ENCODE measurements at places on chromosomes 12 and 14.

GRCh38 chr12:94206886-94207285, 58.5 kb downstream of the PLXNC1 start:
- H3K27me3 ChIP-seq: no peaks in the 10 kb centered on the region
- H3K27ac ChIP-seq: no peak overlapping the region

DNA sequence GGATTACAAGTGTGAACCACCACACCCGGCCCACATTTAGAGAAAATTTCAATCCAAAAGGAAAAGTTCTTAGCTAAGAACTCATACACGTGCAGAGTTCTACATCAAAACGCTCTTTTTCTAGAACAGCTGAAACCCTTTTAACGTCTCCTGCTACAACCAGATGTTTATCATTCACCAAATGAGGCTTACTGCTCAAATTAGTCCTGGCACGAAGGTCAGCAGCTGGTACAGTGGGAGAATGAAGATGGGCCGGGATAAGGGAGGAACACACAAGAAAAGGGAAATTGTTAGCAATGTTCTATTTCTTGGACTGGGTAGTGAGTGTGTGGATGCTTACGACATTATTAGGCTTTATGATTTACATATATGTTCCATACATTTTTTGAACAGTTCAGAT, 37.2 kb downstream of the PRKAB1 start:
- DNase-seq: no peak
- H3K4me1 ChIP-seq: no peaks in the 10 kb centered on the region
- no peak overlapping the region for H3K4me3 ChIP-seq
- H3K27ac ChIP-seq: no peak overlapping the region
- H3K27me3 ChIP-seq: no peaks in the 10 kb centered on the region
- H3K36me3 ChIP-seq: no peaks in the 10 kb centered on the region

- no peaks in the 10 kb centered on the region for H3K4me1 ChIP-seq
- H3K27ac ChIP-seq: no peak overlapping the region
- no peaks in the 10 kb centered on the region for H3K36me3 ChIP-seq
- H3K27me3 ChIP-seq: no peaks in the 10 kb centered on the region
- H3K4me3 ChIP-seq: no peak overlapping the region
Observed at GRCh38 chr14:78927261-78927660, 757.1 kb downstream of the NRXN3 start.

DNA sequence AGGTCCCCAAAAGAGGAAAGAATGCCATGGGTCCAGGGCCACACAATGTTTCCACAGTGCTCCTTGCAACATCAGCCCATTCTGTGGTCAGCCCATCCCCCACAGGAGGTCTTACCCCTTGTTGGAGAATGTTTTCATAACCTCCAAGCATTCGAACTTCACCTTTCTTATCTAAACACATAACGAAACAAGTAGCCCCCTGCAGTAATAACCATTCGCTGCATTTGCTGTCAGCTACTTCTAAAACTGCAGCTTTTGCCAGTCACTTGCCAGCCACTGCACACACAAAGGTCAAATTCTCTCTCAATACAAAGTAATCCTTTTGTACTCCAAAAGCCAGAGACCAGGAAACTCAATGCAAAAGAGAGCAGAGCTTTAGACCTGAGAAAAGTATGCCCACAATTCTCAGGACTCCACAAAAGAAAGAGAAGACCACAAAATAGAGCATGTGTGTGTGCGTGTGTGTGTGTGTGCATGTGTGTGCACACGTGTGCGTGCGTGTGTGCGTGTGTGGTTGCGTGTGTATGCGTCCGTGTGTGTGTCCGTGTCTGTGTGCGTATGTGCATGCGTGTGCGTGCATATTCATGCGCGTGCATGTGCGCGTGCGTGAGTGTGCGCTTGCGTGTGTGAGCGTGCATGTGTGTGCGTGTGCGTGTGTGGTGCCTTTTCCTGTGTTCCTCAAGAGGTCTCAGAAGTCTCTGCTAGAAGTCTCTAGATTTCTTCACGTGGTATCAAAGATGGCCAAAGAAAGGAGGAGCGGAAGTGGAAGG, 31.7 kb upstream of the NINJ2 start:
- no peak overlapping the region for H3K27ac ChIP-seq
- DNase-seq: no peak
- no peak overlapping the region for H3K4me3 ChIP-seq
- no peaks in the 10 kb centered on the region for H3K27me3 ChIP-seq
- no peaks in the 10 kb centered on the region for H3K36me3 ChIP-seq
- H3K4me1 ChIP-seq: peaks cover 18% of the 10 kb centered on the region

DNA sequence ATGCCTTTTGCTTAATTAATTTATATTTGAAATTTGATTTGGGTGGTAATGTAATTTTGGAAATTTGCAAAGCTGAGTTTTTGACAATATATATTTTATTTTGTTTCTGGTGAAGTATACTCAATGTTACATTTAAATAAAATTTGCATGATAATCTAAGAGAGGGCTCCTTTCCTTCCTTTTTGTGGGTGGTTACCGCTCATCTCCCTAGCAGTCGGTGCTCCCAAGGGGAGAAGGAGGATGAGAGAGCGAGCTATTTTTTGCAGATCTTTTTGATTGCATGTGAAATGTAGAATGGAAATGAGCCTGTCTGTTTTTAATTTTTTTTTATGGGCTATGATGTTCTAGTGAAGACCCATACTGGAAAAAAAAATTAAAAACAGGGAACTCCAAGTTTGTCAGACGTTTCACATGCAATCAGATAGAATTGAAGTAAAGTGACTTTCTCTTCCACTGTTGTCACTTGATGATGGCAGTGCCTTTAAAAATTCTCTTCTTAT, 39.8 kb downstream of the MSRB3 start:
- H3K36me3 ChIP-seq: no peaks in the 10 kb centered on the region
- no peak for DNase-seq
- no peak overlapping the region for H3K4me3 ChIP-seq
- no peaks in the 10 kb centered on the region for H3K4me1 ChIP-seq

GRCh38 chr12:132508860-132509732, 19.1 kb downstream of the FBRSL1 start:
- H3K4me1 ChIP-seq: peaks cover 23% of the 10 kb centered on the region
- H3K27me3 ChIP-seq: no peaks in the 10 kb centered on the region
- no peaks in the 10 kb centered on the region for H3K36me3 ChIP-seq
- H3K4me3 ChIP-seq: no peak overlapping the region
- H3K27ac ChIP-seq: no peak overlapping the region
- DNase-seq: no peak

- peaks cover 41% of the 10 kb centered on the region for H3K4me1 ChIP-seq
- no peak for DNase-seq
- no peaks in the 10 kb centered on the region for H3K27me3 ChIP-seq
- no peaks in the 10 kb centered on the region for H3K36me3 ChIP-seq
- H3K4me3 ChIP-seq: no peak overlapping the region
Observed at GRCh38 chr14:68497011-68497410, 295.9 kb downstream of the ZFP36L1 start.

DNA sequence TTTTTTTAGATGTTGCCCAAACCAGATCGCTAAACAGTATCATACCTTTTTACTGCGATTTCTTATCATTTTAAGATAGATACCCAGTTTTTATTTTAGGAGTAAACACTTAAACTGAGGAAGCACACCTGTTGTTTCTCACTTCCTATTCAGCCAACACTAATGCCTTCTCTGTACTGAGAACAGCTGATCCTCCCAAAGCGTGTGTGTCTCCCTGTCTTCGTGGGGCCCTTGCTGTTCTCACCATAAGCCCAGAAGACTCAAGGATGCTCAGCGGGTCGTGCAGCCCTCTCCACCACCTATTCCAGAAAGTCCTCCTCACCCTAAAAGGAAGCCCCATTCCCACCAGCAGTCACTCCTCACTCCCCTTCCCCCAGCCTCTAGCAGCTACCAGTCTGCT, 14.8 kb downstream of the PPP2R5C start:
- no peak overlapping the region for H3K27ac ChIP-seq
- DNase-seq: no peak
- H3K4me1 ChIP-seq: peaks cover 11% of the 10 kb centered on the region
- H3K4me3 ChIP-seq: no peak overlapping the region
- H3K27me3 ChIP-seq: no peaks in the 10 kb centered on the region

GRCh38 chr12:113347892-113348291, 10.5 kb upstream of the PLBD2 start:
- no peaks in the 10 kb centered on the region for H3K4me1 ChIP-seq
- no peaks in the 10 kb centered on the region for H3K36me3 ChIP-seq
- DNase-seq: no peak
- no peak overlapping the region for H3K4me3 ChIP-seq

- H3K27me3 ChIP-seq: no peaks in the 10 kb centered on the region
- no peak for DNase-seq
- no peak overlapping the region for H3K4me3 ChIP-seq
Observed at GRCh38 chr12:106063826-106064720, 74.7 kb downstream of the NUAK1 start.

- H3K36me3 ChIP-seq: no peaks in the 10 kb centered on the region
- H3K27ac ChIP-seq: no peak overlapping the region
- H3K4me3 ChIP-seq: no peak overlapping the region
- H3K4me1 ChIP-seq: no peaks in the 10 kb centered on the region
- DNase-seq: no peak
Observed at GRCh38 chr14:100587763-100588411, 670 bp upstream of the BEGAIN start.

- H3K4me3 ChIP-seq: no peak overlapping the region
- no peak overlapping the region for H3K27ac ChIP-seq
- DNase-seq: no peak
- H3K4me1 ChIP-seq: no peaks in the 10 kb centered on the region
- no peaks in the 10 kb centered on the region for H3K27me3 ChIP-seq
Observed at GRCh38 chr12:131072451-131073230, 118.9 kb downstream of the ADGRD1 start.

DNA sequence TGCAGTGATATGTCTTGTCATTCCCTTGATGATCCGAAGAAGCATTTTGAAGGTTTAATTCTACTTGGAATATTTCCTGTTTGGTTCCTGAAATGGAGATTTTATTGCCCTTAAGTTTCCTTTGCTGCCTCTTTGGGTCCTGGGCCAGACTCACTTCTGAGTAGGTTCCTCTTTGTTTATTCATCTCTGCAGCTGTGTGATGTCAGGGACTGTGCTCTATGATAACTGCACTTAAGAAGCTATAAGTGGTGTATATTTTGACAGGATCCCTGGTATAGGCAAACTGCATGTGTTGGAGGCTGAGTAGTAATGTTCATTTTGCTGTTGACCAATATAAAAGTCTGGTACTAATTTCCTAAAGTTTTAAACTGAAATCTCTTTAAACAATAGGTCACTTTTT, at the start of gene KLRC4:
Gene KLRC4, minus strand, starts transcription at position 366 of the 400 bp plus-strand sequence. Its CDS starts 182 bp downstream, at position 184.
- peak within 1 kb of the TSS; percentile 64 for H3K27ac ChIP-seq
- peak within 1 kb of the TSS; percentile 47 for H3K4me3 ChIP-seq
- no peaks in the 10 kb centered on the region for H3K4me1 ChIP-seq
- H3K36me3 ChIP-seq: no peaks in the 10 kb centered on the region
- H3K27me3 ChIP-seq: no peaks in the 10 kb centered on the region
- DNase-seq: peak; percentile 55

GRCh38 chr14:58082491-58083098, 69.4 kb downstream of the ARMH4 start:
- H3K4me1 ChIP-seq: no peaks in the 10 kb centered on the region
- DNase-seq: no peak
- H3K27ac ChIP-seq: no peak overlapping the region

DNA sequence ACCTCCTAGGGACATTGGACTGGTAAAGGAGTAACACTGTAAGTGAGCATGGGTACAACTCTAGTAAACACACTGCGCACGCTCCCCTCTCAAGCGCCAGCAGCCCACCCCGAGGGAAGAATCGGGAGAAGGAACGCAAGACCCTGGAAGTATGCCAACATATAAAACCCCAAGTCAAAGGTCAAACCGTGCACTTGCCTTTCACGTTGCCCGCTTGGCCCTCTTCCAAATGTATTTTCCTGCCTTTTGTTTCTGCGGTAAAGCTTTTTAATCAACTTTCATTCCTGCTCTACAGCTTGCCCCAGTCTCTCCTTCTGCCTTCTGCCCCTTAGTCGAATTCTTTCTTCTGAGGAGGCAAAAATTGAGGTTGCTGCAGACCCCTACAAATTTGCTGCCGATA, 17.6 kb upstream of the CHST11 start:
- no peaks in the 10 kb centered on the region for H3K4me1 ChIP-seq
- H3K27me3 ChIP-seq: no peaks in the 10 kb centered on the region
- no peak overlapping the region for H3K4me3 ChIP-seq
- no peak for DNase-seq

GRCh38 chr14:77206877-77207389, 25.3 kb downstream of the TMEM63C start:
- no peaks in the 10 kb centered on the region for H3K27me3 ChIP-seq
- no peak for DNase-seq
- no peaks in the 10 kb centered on the region for H3K4me1 ChIP-seq

DNA sequence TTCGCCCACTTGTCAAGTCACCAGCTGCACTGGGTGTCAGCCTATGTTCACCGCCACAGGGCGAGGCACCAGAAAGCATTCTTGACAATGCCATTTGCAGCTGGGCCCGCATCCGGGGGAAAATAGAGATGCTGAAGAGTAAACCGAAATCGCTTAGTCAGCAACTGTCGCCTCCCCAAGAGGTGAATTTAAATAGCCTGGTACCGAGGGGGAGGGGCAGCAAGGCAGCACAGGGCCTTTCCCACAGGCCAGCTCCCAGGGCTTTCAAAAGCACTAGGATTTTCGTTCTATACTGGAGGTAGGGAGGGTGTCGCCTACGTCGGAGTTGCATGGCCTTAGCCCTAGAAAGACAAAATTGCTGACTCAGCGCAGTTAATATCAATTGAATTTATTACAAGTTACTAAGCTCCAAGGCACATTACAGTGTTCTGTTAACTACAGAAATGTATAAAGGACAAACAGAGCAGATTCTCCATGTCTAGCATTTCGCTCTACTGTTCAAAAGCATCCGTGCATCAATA, 4.3 kb downstream of the IRF2BPL start:
- no peak overlapping the region for H3K4me3 ChIP-seq
- peak; percentile 23 for DNase-seq
- H3K4me1 ChIP-seq: peaks cover 49% of the 10 kb centered on the region
- peaks cover 9% of the 10 kb centered on the region for H3K36me3 ChIP-seq
- H3K27ac ChIP-seq: no peak overlapping the region

GRCh38 chr12:52233462-52234207, 592 bp downstream of the KRT7 start:
- H3K27ac ChIP-seq: no peak overlapping the region
- no peaks in the 10 kb centered on the region for H3K36me3 ChIP-seq
- no peak overlapping the region for H3K4me3 ChIP-seq
- H3K27me3 ChIP-seq: no peaks in the 10 kb centered on the region
- no peaks in the 10 kb centered on the region for H3K4me1 ChIP-seq

GRCh38 chr14:31084385-31084784, 58.2 kb upstream of the STRN3 start:
- no peaks in the 10 kb centered on the region for H3K36me3 ChIP-seq
- no peak for DNase-seq
- no peaks in the 10 kb centered on the region for H3K27me3 ChIP-seq
- no peak overlapping the region for H3K27ac ChIP-seq
- no peak overlapping the region for H3K4me3 ChIP-seq

- H3K4me3 ChIP-seq: no peak overlapping the region
- no peak overlapping the region for H3K27ac ChIP-seq
- H3K4me1 ChIP-seq: no peaks in the 10 kb centered on the region
- no peaks in the 10 kb centered on the region for H3K27me3 ChIP-seq
- no peaks in the 10 kb centered on the region for H3K36me3 ChIP-seq
Observed at GRCh38 chr14:65513671-65514070, 101.1 kb downstream of the FUT8 start.

GRCh38 chr14:101595887-101596721, 34.8 kb downstream of the DIO3 start:
- DNase-seq: no peak
- H3K27ac ChIP-seq: peak overlapping the region; percentile 49
- peaks cover 36% of the 10 kb centered on the region for H3K4me1 ChIP-seq
- H3K4me3 ChIP-seq: peak overlapping the region; percentile 31
- H3K27me3 ChIP-seq: no peaks in the 10 kb centered on the region
- no peaks in the 10 kb centered on the region for H3K36me3 ChIP-seq
